Activated T-cell treated with anti-CD3 and anti-CD28 coated beads for 48 hours (primary cell): ENCODE measurements at places on chromosomes 12 and 14.

DNA sequence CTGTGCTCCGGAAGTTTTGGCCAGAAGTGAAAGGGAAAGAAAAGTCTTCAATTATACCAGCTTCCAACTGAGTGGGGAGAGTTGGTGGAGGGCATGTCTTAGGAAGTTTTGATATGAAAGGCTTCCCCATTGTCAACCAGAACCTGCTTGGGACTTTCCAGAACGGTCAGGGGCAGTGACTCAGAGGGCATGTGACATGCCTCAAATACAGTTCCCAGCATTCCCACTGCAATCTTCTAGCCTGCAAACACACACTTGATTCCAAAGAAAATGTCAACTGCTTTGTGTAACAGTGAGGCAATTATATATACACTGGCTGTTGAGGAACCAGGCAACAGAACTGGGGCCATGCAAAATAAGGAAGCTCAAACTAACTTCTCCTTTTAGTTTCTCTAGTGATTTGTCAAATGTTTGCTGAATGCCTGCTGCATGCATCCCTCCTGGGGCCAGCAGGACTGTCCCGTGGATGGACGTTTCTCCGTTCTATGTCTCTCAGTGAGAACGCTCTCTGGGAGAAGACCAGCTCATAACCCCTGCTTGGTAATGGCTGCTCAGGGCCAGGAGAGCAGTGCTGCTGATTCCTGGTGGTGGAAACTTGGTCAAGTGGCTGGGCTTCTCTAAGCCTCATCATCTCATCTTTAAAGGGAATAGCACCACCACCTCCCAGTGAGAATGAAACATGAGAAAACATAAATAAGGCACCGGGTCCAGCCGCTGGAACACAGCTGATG lies 18.3 kb downstream of the SLC25A47 start:
- DNase-seq = no peak

- DNase-seq = no peak
Measured at GRCh38 chr14:36478782-36479181, 41.2 kb downstream of the NKX2-1 start.

GRCh38 chr14:53295985-53296582 lies 143.0 kb upstream of the DDHD1 start:
- DNase-seq = no peak

DNA sequence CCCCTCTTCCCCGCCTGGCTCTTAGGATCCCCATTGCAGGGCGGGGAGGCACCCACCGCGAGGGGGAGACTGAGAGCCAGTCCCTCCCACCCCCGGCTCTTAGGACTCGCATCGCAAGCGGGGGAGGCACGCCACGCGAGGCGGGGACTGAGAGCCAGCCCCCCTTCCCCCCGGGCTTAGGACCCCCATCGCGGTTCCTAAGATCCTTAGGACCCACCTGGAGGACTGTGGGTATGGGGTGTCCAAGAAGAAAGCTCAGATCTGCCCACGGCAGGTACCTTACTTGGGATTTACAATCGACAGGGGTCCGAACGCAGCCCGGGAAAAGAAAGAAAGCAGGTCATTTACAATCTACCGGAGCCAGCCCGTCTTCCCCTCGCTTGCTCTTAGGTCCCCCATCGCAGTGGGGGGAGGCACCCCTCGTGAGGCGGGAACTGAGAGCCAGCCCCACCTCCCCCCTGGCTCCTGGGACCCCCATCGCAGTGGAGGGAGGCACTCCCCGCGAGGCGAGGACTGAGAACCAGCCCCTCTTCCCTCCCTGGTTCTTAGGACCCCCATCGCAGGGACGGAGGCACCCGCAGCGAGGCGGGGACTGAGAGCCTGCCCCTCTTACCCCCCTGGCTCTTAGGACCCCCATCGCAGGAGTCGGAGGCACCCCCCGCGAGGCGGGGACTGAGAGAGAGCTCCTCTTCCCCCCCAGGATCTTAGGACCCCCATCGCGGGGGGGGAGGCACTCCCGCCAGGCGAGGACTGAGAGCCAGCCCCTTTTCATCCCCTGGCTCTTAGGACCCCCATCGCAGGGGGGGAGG lies 43.7 kb downstream of the DDX11 start:
- DNase-seq = peak; percentile 52

- no peak for DNase-seq
Measured at GRCh38 chr14:53214384-53214783, 61.3 kb upstream of the DDHD1 start.

DNA sequence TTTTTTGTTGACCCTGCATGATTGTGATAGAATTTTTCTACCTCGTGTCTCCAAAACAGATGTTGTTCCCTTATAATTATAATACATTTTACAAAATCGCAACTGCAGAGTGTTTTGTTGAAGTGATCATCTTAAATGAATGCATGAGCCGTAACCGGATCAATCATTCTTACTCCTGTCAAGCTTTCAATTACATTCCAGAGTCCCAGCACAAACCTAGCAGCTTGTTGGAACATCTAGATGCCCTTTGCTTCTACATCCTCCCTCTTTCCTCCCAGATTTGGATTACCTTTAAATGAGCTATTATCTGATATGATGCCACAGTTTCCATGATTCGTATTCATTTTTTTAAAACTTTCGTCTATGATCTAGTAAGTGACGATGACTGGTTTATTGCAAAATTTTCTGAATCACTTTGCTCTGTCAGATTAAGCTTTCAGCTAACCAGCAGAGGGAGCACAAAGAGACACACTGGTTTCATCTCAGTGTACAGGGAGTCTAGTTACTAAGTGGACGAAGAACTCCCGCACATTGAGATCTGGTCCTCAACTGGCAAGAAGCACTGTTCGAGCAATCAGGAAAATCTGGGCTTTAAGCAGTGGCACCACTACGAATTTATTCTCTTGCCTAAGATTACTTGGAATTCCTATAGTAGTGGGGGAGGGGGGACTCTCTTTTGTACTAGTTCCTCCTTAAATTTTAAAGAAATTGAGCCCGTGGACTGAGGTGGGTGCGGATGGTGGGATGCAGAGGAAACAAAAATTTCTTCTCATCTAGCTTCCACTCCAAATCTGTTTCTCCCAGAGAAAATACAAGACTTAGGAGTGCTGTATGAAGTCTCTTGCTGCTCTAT lies 40.9 kb downstream of the TSHR start:
- no peak for DNase-seq
